ENCODE measurements at places on chromosomes 2 and 18.

DNA sequence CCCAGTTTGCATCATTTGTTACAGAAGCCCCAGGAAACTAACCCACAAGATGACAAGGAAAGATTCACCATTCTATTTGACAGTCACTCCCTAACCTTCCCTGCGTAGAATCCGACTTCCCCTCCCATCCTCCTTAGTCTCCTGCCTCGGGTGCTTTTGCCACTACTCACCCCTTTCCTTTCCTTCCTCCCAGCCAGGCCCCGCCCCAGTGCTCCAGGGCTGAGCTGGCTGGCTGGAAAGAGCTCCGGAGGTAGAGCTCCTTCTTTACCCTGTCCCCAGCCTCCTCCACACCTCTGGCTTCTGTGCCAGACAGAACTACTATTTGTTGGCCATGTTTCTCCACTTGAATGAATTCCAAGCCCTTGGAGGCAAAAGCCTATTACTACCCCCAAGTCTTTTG, 317.6 kb upstream of the NCKAP5 start:
- DNase-seq = no peak

DNA sequence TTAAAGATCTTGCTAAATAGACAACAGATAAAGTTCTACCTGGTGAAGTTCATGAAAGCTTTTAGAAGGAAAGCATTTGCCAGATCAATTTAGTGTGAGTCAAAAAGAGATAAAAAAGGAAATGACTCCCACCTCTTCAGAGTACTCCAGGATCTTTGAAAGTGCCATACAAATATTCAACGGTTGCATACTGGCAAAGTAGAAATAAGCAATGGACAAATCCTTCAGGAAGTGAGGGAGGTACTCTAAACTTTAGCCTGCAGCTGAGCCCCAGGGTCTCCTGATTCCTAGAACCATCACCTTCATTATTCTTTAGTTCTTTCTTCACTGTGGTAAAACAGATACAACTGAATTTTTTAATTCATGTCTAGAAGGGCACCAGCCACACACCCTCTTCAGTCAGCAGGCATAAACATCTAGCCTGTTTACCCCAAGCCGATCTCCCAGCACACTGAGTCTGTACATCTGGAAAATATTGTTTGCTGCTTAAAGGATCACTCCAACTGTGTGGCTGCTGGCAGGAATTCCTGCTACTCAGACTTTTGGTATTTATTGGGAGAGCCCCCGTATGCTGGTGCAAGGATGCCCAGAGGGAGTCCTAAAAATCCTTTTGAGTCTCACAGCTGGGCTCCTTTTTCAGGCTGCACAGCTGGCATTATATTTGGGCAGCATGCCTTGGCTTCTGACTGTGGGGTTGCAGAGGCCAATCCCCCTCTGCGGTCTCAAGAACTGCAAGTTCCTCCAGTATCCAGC, 72.3 kb upstream of the SESTD1 start:
- DNase-seq = no peak

DNA sequence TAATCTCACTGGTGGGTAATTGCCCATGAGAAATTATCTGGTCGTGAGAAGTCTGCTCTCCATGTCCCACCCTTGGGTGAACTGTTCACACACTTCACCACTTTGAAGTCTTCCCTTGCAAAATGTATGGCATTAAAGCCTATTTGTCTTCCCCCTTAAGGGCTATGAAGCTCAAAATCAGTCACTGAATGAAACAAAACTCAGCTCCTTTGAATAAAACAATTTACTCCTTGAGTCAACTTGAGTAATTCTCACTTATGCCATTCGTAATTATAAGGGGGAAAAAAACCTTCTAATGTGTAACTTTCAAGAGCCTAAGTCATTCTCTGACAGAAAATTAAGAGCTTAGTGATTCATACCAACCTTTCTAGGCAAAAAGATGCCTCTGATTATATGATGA, 48.8 kb upstream of the REL start:
- no peak for DNase-seq

DNA sequence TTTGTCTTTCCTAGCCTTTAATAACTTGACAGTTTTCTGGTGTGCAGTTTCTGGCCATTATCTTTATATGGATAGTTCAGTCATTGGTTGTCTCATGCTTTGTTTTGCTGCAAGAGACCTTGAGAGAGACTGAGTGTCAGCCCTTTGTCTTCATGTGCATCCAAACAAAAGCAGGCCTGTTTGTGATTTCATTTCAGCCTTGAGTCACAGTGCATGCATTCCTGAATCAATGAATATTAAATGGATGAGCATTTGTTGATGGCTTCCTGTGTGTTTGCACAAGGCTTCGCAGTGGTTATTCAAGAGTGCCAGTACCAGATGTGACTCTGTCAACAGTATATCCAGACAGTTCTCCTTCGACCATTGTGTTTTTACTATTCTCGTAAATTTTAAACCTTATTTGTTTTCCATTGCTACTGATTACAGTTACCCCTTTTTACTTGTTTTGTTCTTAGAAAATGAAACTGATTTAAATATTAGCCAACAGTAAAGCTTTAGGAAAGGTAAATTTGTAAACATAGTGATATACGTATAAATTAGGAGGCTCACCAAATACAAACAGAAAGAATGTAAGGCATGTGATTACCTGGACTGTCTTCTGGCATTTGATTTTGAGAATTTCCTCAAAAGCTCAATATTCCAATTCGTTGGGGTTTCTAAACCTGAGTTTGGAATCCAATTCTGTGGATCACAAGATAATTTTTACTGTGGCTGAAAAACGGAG, 319.8 kb downstream of the CTNNA2 start:
- DNase-seq = no peak

GRCh38 chr2:156476850-156477206, 40.6 kb downstream of the GPD2 start:
- DNase-seq = no peak
